ENCODE measurements at places on chromosomes 12 and 14. TPM values are rescaled to one million over a fixed set of nuclear protein-coding genes. Genes with fewer than 3 reads are reported as not detected.

Gene RFX4
- not detected for total RNA-seq

GRCh38 chr14:69288956-69289705 lies 29.2 kb downstream of the GALNT16 start:
- no peak for DNase-seq

Gene GUCY2C
- 20.5 TPM for total RNA-seq

GRCh38 chr12:84969226-84969625 lies 56.6 kb upstream of the SLC6A15 start:
- no peak for DNase-seq

Gene TMEM132D
- not detected for total RNA-seq
